ENCODE measurements at places on chromosomes 12 and 14.

DNA sequence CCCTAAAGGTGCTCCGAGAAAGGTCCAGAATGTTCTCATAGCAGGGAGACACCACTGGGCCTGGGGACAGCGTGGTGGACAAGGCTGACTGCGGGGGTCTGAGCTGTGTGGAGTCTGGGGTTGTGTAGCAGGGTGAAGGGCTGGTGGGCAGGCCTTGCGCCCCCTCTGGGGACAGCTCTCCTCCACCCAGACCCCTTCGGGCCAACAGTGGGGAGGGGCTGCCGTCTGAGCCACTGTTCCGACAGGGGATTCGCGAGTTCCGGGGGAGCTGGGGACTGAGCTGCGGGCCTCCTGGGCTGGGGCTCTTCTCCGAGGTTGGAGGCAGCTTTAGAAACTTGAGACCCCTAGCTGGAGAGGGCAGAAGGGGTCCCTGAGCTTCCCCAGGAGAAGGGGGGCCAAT lies 32.1 kb downstream of the NCKAP5L start:
- DNase-seq, result no peak

- no peak for DNase-seq
Observed at GRCh38 chr12:52912711-52913430, 8.0 kb upstream of the KRT8 start.

DNA sequence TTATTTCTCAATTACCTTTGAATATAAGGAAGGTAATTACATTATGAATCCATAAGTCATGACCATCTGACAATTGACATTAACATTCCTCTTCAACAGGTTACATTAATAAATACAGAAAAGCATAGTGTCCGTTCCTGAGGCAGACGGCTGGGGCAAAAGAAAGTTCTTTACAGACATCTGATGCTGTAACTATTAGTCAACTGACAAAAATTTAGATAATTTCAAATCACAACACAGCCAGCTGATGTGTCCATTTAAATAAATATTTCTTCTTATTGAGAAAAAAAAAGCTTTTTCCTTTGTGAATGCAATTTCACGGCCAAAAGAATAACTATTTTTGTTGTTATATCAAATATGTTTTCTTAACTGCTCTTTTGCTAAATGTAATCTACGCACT lies 9.2 kb upstream of the PYROXD1 start:
- no peak for DNase-seq

- no peak for DNase-seq
Observed at GRCh38 chr12:12990700-12991468, 9.2 kb downstream of the HEBP1 start.

- DNase-seq, result no peak
Observed at GRCh38 chr12:12376646-12377448, 20.0 kb downstream of the BORCS5 start.

GRCh38 chr12:70267550-70267949 lies 24.3 kb downstream of the CNOT2 start:
- no peak for DNase-seq

GRCh38 chr14:72906316-72906715 lies 12.4 kb upstream of the DPF3 start:
- DNase-seq, result no peak

Measured in hippocampal formation (tissue), 2 donors.